Stimulated activated CD4-positive, alpha-beta T cell treated with anti-CD3 and anti-CD28 coated beads, Interleukin-12 subunit alpha, Interleukin-12 subunit beta, amount 100 ng/mL, for 4 hours (primary cell): ENCODE measurements at places on chromosomes 1 and 21.

DNA sequence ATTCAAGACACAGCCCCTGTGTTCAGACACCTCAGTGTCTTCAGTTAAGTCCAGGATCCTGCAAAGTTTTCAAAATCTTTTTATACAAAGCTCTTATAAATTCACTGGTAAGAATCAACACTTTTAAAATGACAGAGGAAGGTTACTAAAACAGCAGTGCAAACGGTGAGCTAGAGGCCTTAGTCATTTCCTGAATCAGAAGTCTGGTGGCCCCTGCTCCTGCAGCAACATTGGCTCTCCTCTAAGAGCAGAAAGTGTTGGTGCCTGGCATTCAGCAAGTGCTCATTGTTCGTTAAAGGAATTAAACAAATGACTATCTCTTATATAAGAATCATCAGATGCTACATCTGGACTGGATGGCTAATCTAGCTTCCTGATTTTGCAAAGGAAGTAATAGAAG lies 282.9 kb downstream of the PTGER3 start:
- no peak for DNase-seq

DNA sequence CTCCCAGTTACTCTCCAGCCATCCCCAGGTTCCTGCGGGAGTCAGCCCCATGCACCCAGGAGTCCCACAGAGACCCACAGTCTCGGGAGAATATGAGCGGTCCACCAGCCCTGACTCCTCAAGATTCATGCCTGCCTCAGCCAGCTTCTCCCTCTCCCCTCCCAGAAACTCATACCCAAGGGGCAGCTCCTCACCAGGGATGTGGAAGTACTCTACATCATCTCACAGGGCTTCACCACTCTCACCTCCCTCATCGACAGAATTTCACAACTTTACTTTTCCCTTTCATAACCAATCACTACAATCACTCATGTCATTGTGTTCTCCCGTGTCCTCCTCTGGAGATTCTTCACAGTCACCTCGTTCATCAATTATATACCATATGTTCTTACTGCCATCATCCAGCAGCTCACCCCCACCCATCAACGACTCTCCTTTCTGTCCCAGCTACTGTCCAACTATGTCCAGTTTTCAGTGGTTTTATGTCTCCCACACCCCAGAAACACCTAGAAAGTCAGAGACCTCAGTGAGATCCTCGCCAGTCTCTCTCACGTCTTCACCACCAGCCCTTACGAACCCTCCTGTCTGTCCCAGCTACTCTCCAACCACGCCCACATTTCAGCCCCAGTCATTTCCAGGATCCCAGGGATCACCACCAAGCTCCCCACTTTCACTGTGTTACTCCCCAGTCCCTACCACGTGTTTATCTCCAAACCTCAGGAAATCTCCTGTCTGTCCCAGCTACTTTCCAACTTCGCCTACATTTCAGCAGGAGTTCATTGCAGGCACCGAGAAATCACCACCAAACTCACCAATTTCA lies 1530.1 kb upstream of the TPTE start:
- DNase-seq, result no peak

DNA sequence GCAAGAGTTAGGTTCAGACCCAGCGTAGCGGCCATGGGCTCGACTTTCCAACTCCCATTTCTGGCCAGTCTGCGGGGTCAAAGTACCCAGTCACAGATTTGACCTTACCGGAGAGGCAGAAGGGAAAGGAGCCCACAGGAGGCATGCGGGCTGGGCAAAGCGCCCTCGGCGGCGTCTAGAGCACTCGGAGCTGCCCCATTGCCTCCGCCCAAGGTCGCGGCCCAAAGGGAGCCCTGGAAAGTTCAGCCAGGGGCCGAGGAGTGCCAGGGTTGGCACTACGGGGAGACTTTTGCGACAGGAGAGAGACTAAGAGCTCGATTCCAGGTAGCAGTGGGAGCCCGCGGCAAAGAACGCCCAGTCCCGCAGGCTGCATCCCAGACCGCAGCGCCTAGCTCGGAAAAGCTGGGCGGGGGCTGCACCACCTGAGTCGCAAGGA lies 896 bp downstream of the KANK4 start:
- no peak for DNase-seq

GRCh38 chr1:175885326-175885725 lies 141.9 kb upstream of the TNR start:
- DNase-seq, result no peak

GRCh38 chr1:21323091-21323490 lies 32.8 kb upstream of the ECE1 start:
- DNase-seq, result no peak

DNA sequence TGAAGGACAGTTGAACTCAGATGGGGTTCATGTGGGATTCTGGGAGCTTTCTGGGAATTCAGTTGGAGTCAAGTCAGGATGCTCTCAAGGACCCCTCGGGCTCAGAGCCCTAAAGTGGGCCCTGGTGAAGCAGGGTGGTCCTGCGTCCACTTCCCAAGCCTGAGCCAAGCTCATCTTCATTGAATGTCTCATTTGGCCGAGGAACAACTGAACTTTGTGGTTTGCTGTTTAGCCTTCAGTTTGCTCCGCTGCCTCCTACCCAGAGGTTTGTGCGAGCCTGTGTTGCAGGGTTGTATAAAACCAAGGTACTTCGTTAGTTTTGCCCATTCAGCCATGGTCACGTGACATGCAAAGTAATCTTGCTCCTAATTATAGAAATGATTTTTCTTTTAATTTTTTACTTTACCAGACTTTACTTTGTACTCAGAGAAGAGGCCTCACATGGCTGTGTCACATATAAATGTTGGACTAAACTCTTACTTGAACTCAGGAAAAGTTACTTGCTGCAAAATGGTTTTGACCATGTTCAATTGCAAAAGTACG lies 49.7 kb downstream of the B3GALT5 start:
- DNase-seq, result no peak

DNA sequence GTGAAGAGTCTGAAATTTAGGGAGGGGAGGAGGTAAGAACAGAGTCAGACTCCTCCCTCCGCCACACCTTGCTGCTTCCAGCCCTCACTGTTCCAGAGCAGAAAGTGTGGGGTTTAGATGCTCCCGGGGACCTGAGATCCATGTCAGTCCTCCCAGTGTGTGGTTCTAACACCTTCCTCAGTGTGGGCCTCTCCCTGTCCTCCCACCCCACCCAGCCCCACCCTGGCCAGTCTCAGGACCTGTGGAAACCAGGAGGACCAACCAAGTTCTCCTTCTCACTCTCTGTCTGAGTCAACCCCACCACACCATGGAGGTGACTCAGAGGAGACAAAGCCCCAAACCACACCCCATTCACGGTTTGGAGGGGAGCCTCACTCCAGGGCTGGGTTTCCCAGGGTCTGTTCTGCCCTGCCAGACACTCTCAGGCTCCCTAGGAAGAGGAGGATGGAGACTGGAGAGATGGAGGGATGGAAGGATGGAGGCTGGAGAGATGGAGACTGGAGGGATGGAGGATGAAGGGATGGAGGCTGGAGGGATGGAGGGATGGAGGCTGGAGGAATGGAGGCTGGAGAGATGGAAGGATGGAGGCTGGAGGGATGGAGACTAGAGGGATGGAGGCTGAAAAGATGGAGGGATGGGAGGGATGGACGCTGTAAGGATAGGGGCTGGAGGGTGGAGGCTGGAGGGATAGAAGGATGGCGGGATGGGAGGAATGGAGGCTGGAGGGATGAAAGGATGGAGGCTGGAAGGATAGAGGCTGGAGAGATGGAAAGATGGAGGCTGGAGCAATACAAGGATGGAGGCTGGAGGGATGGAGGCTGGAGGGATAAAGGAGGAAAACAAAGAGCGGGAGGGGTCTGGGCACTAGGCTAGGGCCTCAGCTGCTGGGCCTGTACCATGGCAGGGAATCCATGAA lies 100.9 kb upstream of the RUNX3 start:
- DNase-seq, result peak; percentile 68

DNA sequence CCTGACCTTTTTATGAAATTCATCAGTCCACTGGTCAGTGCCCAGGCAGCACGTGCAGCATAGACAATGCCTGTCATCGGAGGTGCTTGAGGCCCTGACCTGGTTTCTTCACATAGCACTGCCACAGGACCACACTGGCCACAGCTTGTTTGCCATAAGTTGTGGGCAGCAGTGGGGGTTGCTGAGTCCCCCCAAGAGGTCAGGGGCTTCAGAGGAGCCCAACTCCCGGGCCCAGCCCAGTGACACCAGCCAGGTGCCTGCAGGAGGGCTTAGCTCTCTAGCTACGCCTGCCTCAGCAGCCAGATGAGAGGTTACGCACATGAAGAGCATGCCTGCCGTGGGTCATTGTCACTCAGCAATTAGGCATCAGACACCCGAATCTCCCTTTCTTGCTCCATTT lies 41.6 kb downstream of the UBASH3A start:
- no peak for DNase-seq

DNA sequence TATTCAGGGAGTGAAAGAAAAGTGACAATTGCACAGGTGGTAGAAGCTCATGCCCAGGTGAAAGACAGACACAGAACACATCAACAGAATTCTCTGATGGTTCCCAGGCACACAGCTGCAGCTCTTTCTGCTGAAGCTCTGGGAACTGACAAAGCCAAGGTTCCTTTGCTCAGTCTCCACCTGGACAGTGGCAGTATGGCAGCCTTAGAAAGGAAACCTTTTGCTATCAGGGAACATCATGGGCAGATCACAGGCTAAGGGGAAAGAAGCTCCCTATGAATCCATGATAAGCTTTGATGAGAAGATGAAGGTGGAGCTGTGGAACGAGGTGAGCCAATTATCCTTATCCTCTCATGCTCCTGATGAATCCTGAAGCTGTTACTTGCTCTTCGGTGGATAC lies 1.2 kb downstream of the SPRR2B start:
- DNase-seq, result no peak

DNA sequence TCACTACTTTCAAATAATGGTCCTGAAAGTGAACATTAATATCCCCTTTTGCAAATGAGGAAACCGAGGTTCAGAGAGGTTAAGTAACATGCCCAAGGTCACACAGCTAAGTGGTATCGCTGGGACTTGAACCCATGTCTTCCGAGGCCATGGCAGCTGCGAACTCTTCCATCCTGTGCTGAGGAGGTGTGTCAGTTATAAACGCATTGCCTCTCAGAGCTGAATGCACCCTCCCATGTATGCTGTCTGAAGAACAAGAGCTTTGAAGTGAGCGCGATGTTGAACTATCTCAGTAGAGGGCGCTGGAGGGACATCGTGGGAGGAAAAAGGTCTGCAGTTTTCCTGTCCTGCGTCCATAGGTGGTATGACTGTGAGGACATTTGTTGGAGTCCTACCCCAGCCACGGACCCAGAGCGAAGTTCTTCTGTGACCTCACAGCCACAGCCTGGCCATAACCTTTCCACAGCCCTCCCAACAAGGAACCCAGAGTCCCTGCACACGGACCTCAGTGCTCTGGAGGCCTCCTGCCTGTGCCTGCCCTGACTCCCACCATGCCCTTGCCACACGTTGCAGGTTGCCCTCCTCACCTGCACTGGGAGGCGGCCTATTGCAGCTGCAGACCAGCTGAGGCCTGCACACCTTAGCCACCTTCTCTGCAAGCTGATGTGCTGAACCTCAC lies 7.5 kb downstream of the MYOC start:
- peak; percentile 46 for DNase-seq

GRCh38 chr21:23543333-23543732 lies 2063.9 kb downstream of the MRPL39 start:
- DNase-seq, result no peak

GRCh38 chr1:41378222-41378621 lies 17.0 kb downstream of the FOXO6 start:
- no peak for DNase-seq

DNA sequence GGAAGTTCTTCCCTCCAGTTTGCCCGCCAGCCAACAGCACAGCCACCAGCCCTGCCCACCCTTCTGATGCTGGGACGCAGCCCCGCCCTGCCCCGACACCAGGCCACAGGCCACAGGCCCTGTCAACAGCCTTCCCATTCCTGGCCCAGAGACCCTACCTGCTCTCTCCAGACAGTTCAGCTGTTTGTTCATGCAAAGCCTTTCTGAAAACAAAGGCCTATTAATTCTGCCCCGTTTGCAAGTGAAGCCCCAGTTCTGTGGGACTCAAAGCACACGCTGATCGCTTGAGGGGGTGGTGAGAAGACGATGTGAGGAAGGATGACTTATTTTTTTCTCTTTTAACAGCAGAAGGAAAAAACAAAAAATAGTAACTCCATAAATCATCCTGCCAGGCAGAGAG lies 55.4 kb upstream of the KIF26B start:
- no peak for DNase-seq

GRCh38 chr1:174883409-174883808 lies 116.3 kb upstream of the CACYBP start:
- no peak for DNase-seq

DNA sequence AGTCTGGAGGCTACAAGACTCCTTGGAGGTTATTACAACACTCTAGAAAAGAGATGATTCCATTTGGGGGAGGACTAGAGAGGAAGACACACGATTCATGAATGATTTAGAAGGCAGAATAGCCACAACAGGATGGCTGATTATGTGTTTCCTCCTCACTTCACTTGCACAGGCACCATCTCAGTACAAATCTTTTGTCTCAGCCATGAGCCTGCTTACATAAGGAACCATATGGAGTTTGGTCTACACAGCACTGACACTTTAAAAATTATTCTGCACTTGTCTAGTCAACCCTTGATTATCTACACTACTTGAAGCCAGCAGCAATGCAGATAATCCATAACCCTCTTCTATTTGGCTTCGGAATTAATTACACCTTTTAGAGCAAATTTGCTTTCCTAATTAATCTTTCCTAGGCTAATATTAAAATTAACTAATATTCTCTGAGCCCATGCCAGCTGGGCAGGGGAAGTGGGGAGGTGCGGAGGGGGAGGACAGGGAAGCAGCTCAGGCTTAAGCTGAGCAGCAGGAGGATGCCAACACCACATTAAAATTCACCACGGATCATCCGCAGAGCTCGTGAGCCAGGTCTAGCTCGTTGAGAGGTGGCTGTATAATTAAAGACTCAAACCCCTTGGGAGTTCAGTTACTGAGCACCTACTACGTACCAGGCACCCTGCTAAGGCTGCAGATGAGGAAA lies 3.2 kb upstream of the LEMD1 start:
- DNase-seq, result no peak

DNA sequence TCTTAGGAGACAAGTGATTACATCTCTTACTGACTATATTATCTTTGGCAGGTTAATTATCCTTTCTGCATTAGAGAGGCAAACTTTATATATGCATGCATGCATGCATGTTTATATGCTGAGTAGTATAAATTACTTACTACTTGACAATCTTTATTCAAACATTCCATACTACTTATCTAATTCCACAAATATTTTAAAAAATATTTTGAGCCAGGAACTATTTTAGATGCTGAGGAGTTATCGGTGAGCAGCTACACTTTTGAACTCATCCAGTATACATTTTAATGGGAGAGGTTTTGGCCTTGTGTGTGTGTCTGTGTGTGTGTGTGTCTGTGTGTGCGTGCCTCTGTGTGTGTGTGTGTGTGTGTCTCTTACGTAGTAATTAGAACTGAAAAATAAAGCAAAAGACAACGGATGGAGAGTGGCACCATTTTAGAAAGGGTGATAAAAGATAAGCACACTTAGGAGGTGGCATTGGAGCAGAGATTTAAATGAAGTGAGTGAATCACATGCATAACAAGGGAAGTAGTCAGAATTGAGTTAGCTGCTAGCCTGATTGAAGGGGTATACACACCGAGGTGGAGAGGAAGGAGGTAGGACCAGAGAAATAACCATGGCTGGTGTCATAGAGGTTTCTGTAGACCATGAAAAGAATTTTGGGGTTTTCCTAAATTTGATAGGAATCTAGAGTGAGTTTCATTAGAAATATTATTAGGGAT lies 1488.4 kb downstream of the MRPL39 start:
- DNase-seq, result no peak

GRCh38 chr1:4047666-4048065 lies 147.6 kb upstream of the C1orf174 start:
- DNase-seq, result no peak

- no peak for DNase-seq
These were observed 413.4 kb upstream of the ADAMTS5 start for GRCh38 chr21:27380303-27380702.
